ENCODE measurements at places on chromosomes 1 and 21. TPM values are rescaled to one million over a fixed set of nuclear protein-coding genes. Genes with fewer than 3 reads are reported as not detected.

The DEGS1 gene
- 40.6 TPM for polyA plus RNA-seq

The AGT gene
- polyA plus RNA-seq = not detected

The CFAP141 gene
- not detected for polyA plus RNA-seq

The LY9 gene
- polyA plus RNA-seq = not detected

The S100A8 gene
- polyA plus RNA-seq = not detected

The CFH gene
- not detected for polyA plus RNA-seq

The KCNJ9 gene
- 8.0 TPM for polyA plus RNA-seq

The PDPN gene
- polyA plus RNA-seq = 0.63 TPM

The VCAM1 gene
- polyA plus RNA-seq = 3.2 TPM

The SPRR5 gene
- polyA plus RNA-seq = not detected

The KMO gene
- 0.72 TPM for polyA plus RNA-seq

The CCDC30 gene
- polyA plus RNA-seq = 13.2 TPM

The LCE3E gene
- polyA plus RNA-seq = not detected

The SELENBP1 gene
- polyA plus RNA-seq = not detected

The ITLN2 gene
- polyA plus RNA-seq = not detected

The SLAMF1 gene
- not detected for polyA plus RNA-seq

The ST6GALNAC5 gene
- polyA plus RNA-seq = 57.3 TPM

The DIRAS3 gene
- 8.0 TPM for polyA plus RNA-seq

The FCRLB gene
- 0.70 TPM for polyA plus RNA-seq

The PIAS3 gene
- 16.5 TPM for polyA plus RNA-seq

The PARS2 gene
- 1.9 TPM for polyA plus RNA-seq

The FAM177B gene
- not detected for polyA plus RNA-seq

The LCE1A gene
- polyA plus RNA-seq = not detected

The RHBDL2 gene
- not detected for polyA plus RNA-seq

The NBPF6 gene
- polyA plus RNA-seq = not detected
